ENCODE measurements at places on chromosomes 2 and 18.
A peak's percentile ranks its signal among the peaks of the same experiment; 100 is the strongest.

GRCh38 chr2:218168635-218169462 lies 2.1 kb upstream of the CXCR1 start:
- DNase-seq, result peak; percentile 73

DNA sequence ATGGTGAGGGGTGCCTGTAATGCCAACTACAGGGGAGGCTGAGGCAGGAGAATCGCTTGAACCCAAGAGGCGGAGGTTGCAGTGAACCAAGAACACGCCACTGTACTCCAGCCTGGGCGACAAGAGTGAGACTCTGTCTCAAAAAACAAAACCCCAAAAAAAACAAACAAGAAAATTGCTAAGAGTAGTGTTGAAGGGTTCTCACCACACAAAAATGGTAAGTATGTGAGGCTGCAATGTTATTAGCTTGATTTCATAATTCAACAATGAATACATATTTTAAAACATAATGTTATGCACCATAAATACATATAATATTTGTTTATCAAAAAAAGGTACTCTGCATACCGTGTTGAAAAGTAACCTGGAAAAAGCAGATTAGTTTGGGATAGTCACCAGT lies 45.8 kb downstream of the PSMG2 start:
- no peak for DNase-seq

DNA sequence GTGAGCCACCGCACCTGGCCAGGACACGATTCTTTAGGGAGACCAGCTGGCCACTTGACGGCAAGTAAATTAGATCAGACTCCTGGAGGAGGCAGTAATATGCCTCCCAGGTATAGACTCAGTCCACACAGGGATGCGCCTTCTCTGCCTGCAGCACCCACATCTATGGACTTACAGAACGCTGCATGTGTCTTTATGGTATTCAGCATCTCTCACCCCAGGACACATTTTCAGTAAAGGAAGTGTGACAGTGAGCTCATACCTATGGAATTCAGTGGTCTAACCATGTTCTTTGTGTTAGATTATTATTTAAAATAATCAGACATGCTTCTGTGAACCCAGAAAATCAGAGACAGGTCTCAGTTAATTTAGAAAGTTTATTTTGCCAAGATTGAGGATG lies 5.9 kb upstream of the NARS1 start:
- no peak for DNase-seq

GRCh38 chr18:49459404-49460171 lies 857 bp downstream of the DYM start:
- DNase-seq, result peak; percentile 13

GRCh38 chr2:96209011-96209728 lies 543 bp upstream of the STARD7 start:
- DNase-seq, result no peak

- DNase-seq, result no peak
These were observed 81.8 kb downstream of the FASTKD2 start for GRCh38 chr2:206846981-206847834.

DNA sequence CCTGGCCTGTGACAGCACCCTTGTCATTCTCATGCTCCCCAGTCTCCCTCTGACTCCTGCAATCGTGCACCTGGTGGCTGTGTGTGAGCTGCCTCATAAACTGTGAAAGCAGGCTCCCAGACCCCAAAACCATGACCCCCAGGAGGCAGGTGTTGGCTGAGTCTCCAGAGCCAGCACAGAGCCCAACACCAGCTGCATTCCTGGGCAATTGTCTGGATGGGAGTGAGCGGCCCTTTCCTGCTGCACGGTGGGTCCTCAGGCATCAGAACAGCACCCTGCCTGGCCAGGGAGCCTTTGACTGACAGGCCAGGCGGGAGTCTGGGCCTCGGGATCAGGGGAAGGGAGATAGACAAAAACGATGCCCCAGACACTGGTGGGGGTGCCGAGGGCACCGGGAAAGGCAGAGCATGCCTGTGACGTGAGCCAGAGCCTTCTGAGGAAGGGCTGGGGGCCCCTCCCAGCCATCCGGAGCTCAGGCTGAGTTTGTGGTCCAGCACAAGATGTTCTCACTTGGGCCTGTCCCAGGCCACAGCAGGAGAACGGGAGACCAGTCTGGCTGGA lies 135.1 kb upstream of the GPC1 start:
- DNase-seq, result no peak

GRCh38 chr2:105778080-105778607 lies 33.4 kb downstream of the NCK2 start:
- no peak for DNase-seq

DNA sequence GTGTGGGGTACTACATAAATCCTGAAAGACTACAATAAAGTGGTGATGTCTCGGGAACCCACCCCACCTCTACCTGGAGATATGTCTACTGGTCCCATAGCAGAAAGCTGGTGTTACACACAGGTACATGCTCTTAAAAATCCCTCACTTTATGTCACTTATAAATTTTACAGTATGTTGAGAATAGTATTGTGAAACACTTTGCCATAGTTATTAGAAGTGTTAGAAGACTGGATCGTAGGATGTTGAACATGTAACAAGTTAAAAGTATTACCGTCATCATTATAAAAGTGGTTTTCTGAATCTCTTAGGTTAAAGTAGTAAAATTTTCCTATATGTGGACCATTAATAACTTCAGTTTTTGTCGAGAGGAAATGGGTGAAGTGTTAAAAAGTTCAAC lies 48.6 kb downstream of the SPOPL start:
- DNase-seq, result no peak

- no peak for DNase-seq
These were observed 1.7 kb downstream of the SCN1A start for GRCh38 chr2:166126007-166126639.

GRCh38 chr2:26273501-26273900 lies 28.8 kb downstream of the HADHB start:
- DNase-seq, result no peak

- no peak for DNase-seq
These were observed 11.6 kb downstream of the DSG2 start for GRCh38 chr18:31509571-31509970.

DNA sequence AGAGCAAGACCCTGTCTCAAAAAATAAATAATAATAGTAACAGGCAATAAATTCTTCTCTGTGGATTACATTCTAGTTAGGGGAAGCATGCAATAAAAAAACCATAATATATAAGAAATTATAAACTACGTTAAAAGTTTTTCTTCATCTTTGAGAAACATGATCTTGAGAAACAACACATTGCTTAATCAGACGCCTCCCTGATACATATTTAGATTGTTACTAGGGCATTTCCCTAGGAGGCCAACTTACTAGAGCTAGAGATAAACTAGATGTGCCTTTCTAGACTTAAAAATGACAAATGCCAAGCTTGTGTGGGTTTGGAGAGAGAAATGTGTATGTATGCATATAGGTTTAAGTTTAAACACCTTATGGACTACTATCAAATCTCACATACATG lies 76.3 kb upstream of the GALNT5 start:
- no peak for DNase-seq
